ENCODE measurements at places on chromosomes 7 and 10.
A peak's percentile ranks its signal among the peaks of the same experiment; 100 is the strongest.

GRCh38 chr10:71216751-71217265, 4.4 kb downstream of the UNC5B start:
- DNase-seq: no peak

DNA sequence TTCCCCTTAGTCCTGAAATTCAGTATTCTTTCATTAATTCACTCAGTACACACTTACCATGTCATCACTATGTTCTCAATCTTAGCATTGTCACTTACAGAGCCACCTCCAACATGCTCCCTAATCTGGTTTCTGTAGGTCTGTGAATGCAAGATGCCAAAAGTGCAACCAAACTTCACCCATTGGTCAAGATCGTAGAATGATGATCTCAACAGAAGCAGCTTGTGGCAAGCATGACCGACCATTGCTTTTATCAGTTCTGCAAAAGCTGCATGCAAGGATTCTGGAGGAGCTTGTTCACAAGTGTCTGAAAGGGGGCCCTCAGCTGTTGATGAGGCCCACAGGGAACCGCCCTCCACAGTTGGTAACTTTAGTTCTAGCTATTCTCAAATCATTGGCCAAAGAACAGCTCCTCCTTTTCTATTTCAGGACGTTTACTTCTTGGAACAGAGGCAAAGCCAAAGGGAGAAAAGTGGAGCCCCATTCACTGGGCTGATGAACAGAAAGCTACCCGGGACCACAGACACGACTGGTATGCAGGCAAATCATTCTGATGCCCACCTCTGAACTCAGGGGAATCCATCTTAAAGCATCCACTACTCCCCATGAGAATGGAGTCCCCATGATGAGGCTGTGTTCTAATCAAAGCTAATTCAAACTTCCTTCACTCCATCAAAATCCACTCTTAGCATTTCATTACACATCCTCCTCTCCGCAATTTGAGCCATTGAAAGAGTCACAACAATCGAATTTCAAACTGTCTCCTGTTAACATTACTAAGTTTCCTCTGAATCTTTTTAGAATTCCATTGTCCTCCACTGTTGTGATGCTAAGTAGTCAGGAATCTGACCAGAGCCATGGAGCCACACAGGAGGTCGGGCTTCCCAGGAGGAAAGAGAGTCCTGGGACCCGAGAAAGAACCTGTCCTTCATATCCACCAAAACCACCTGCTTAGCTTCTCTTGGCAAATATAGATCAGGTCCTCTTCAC, 13.9 kb downstream of the GRB10 start:
- DNase-seq: no peak

- DNase-seq: no peak
These were observed 102.6 kb downstream of the PLXDC2 start for GRCh38 chr10:19918794-19919193.

DNA sequence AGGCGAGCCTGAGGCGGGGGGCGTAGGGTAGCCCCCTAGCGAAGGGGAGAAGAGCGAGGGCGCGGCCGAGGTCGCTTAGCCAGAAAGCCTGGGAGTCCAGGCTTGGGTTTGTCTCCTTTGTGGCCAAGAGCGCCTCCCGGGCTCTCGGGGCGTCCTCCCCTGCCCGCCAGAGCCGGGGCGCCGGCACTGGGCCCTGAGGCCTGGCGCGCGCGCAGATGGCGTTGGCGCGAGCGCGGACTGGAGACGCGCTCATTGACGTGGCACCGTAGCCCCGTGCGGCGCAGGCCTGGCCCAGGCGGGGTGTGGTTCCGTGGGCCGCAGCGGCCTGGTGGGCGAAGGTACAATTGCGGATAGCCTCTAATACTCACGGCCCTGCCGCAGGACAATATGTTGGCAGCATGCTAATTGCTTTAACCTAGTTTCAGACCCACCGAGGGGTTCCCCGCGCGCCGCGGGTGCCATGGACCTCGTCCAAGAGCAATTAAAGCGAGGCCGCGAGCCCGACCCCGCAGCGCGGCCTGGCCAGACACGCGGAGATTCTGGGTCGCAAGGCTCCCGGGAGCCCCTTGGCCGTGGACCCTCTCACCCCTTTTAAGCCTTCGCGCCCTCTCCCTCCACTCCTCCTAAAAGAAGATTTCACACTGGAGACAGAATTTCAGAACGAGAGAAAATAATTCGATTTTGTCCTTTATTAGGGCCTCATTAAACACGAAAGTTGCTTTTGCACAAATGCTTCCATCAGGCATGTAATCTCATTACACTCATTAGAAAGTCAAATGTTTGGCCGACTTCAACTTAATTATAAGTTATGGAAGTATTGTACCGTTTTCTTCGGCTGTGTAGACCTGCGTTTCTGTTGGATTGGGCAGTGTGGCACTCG, 3.1 kb downstream of the PTF1A start:
- no peak for DNase-seq

DNA sequence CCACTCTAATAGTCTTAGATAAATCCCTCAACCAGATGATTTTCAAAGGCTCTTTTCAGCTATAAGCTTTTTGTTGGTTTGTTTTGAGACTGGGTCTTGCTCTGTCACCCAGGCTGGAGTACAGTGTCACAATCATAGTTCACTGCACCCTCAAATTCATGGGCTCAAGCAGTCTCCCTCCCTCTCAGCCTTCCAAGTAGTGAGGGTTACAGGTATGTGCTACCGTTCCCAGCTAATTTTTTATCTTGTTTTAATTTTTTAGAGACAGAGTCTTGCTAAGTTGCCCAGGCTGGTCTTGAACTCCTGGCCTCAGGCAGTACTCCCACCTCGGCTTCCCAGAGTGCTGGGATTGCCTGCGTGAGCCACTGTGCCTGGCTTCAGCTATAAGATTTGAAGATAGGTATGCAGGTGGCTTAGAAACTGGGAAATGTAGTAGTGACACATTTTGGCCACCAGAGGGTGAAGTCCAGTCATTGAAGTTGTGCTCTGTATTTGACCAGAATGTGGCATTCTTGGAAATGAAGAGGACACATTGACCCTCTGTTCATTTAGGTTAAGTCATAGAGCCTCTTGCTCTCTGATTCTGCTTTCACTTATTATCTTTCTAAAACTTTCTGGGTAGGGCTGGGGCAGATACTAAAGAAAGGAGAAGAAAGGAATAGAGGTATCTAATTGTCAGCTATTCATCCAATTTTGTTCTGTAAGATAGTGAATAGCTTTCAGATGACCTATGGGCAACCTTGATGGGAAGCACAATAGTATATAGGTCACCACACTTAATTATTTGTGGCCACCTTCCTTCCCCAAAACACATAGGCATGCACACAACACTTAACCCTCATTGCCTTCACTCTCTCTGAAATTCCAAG, 36.0 kb downstream of the R3HCC1L start:
- peak; percentile 74 for DNase-seq

Data from OCI-LY7 (cell line).